Neuronal stem cell (in vitro differentiated cells): ENCODE measurements at places on chromosomes 7 and 10.

DNA sequence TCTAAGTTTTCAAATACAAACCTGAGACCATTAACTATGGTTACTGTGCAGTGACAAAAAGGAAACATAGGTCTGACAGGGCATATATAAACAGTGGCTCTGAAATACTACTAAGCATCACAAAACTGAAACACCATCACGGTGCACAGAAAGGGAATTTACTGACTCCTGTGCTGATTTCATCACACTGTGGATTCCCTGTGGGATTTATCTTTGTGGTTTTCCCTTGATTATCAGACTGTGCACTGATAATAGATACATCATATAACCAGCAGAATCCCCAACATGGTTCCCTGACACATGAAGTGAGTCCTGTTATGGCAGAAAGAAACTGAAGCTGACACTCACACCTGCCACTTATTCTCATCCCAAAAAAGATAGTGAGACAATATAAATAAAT is 676.3 kb upstream of the KCND2 start:
- H3K4me1 ChIP-seq: peaks cover 2% of the 10 kb centered on the region
- no peak for DNase-seq
- no peak overlapping the region for H3K27ac ChIP-seq
- no peaks in the 10 kb centered on the region for H3K27me3 ChIP-seq

- no peak overlapping the region for H3K27ac ChIP-seq
- H3K36me3 ChIP-seq: no peaks in the 10 kb centered on the region
- peaks cover 1% of the 10 kb centered on the region for H3K4me1 ChIP-seq
- H3K4me3 ChIP-seq: no peak overlapping the region
- peak; percentile 2 for DNase-seq
Measured at GRCh38 chr10:25604591-25604990, 329.4 kb upstream of the MYO3A start.

GRCh38 chr10:33211106-33211878 is 123.2 kb downstream of the NRP1 start:
- no peak for DNase-seq
- H3K4me1 ChIP-seq: no peaks in the 10 kb centered on the region
- H3K27ac ChIP-seq: no peak overlapping the region
- no peak overlapping the region for H3K4me3 ChIP-seq
- no peaks in the 10 kb centered on the region for H3K27me3 ChIP-seq

GRCh38 chr10:13115832-13116803 is 16.2 kb downstream of the OPTN start:
- no peaks in the 10 kb centered on the region for H3K36me3 ChIP-seq
- no peaks in the 10 kb centered on the region for H3K27me3 ChIP-seq
- H3K27ac ChIP-seq: no peak overlapping the region
- H3K4me3 ChIP-seq: no peak overlapping the region
- DNase-seq: no peak

DNA sequence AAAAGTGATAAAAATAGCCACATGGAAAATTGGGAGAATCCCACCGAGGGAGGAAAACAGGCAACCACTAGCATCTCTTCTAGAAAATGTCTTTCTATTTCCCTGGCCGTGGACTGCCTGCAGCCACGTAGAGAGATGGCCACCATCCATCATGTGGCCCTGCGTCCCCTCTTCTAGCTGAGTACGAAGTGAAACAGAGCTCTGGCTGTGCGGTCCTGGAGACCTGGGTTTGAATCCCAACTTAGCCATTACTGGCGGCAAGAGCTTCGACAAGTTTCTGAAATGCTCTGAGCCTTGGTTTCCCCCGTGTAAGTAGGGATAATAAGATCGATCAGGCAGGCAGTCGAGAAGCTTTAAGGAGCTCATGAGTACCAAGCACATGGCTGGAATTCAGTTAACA is 32.9 kb downstream of the ZCCHC24 start:
- no peaks in the 10 kb centered on the region for H3K27me3 ChIP-seq
- H3K4me1 ChIP-seq: no peaks in the 10 kb centered on the region
- no peak overlapping the region for H3K4me3 ChIP-seq
- no peaks in the 10 kb centered on the region for H3K36me3 ChIP-seq
- no peak for DNase-seq

- H3K27ac ChIP-seq: no peak overlapping the region
- H3K36me3 ChIP-seq: no peaks in the 10 kb centered on the region
Measured at GRCh38 chr7:144452064-144452463, 48.6 kb upstream of the NOBOX start.

DNA sequence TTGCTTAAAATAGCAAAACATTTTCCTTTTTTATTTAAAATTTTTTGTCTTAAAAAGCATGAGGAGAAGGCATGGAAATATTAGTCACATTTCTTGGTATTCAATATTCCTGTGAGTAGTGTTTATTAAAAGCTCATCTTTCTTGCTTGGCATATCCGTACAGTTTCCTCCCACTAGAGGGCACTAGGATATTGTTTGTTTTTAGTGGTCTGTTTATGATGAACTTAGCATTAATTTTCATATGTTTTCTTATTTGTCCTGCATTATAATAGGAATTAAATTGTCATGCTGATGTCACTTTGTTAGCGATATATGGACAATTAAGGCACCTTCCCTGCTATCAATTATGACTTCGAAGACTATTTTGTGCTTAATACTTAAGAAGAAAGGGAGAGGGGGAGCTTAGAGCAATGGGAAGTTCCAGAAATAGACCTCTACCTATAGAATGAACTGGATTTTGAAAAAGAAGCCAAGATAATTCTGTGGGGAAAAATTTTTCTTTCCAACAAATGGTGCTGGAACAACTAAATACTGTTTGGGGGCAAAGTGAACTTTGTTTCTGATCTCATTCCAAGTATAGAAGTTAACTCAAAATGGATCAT is 91.0 kb upstream of the STRIP2 start:
- no peaks in the 10 kb centered on the region for H3K27me3 ChIP-seq
- no peak overlapping the region for H3K4me3 ChIP-seq
- H3K4me1 ChIP-seq: no peaks in the 10 kb centered on the region
- DNase-seq: no peak

- H3K27me3 ChIP-seq: no peaks in the 10 kb centered on the region
- H3K27ac ChIP-seq: no peak overlapping the region
- no peaks in the 10 kb centered on the region for H3K36me3 ChIP-seq
- H3K4me3 ChIP-seq: no peak overlapping the region
- DNase-seq: no peak
Measured at GRCh38 chr7:12490107-12490688, 80.3 kb upstream of the SCIN start.

GRCh38 chr7:90775383-90775965 is 179.4 kb downstream of the CDK14 start:
- DNase-seq: no peak
- H3K27ac ChIP-seq: no peak overlapping the region
- H3K27me3 ChIP-seq: no peaks in the 10 kb centered on the region
- H3K4me3 ChIP-seq: no peak overlapping the region
- peaks cover 7% of the 10 kb centered on the region for H3K36me3 ChIP-seq

DNA sequence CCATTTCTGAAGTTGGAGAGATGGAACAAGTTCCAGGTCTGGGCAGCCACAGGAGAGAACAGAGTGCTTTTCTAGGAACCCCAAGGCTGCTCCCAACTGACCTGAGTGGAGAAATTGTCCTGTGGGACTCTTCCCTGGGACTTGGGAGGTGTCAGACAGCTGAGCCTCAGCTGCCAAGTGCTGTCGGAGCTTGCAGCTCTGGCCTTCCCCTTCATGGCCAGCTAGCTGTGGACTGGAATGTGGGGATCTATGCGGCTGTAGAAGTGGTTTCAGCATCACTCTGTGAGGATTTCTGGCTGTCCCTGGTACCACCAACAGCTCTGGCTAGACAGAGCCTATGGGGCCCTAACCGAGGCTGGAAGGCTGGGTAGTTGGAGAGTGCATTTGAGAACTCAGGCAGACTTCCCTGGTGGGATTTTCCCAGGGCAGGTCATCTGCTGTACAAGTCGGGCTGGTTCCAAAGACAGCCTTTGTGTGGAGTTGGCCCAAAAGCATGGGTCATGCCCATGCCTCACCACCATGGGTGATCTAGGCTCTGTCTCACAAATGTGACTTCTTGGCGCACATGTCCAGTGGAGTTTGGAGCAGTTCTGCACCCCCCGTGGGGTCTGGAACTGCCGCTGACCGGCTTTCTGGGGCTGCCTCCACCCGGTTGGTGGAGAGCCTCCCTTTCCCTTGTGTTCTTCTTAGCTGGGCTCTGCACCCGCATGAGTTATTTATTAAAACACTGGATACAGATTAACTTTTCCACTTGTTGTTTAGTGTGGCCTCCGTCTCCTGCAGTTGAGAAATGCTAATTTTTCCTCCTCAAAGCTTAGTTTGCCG is 10.9 kb downstream of the SUFU start:
- peaks cover 61% of the 10 kb centered on the region for H3K36me3 ChIP-seq
- no peak for DNase-seq
- H3K4me1 ChIP-seq: peaks cover 3% of the 10 kb centered on the region
- H3K4me3 ChIP-seq: no peak overlapping the region
- no peaks in the 10 kb centered on the region for H3K27me3 ChIP-seq

- no peaks in the 10 kb centered on the region for H3K4me1 ChIP-seq
- H3K27ac ChIP-seq: no peak overlapping the region
- H3K36me3 ChIP-seq: no peaks in the 10 kb centered on the region
- no peak overlapping the region for H3K4me3 ChIP-seq
- no peaks in the 10 kb centered on the region for H3K27me3 ChIP-seq
Measured at GRCh38 chr10:36280890-36281499, 638.9 kb upstream of the FZD8 start.

DNA sequence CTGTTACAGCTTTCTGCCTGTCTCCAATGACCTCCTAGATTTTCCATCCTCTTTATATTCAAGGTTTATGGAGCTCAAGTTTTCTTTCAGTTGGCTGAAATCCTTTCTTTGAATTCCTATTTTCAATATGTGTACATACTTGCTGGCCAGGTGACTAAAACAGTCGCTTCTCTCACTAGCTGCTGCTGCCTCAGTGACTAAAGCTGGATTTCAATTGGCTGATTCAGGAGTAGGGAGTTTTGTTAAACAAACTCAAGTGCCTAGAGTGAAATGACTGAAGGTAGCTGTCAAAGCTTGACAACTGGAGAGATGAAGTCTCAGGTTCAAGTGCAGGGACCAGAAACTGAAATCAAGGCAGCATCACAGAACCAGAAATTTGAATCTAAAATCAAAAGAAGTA is 6.7 kb upstream of the POLR1F start:
- H3K36me3 ChIP-seq: no peaks in the 10 kb centered on the region
- no peak overlapping the region for H3K4me3 ChIP-seq
- no peak overlapping the region for H3K27ac ChIP-seq

GRCh38 chr7:17109020-17109419 is 189.4 kb upstream of the AHR start:
- H3K27me3 ChIP-seq: no peaks in the 10 kb centered on the region
- DNase-seq: no peak
- no peak overlapping the region for H3K27ac ChIP-seq
- no peaks in the 10 kb centered on the region for H3K36me3 ChIP-seq

- H3K4me1 ChIP-seq: no peaks in the 10 kb centered on the region
- no peaks in the 10 kb centered on the region for H3K27me3 ChIP-seq
- no peak overlapping the region for H3K4me3 ChIP-seq
- DNase-seq: no peak
- H3K27ac ChIP-seq: no peak overlapping the region
Measured at GRCh38 chr10:84565881-84566582, 237.6 kb downstream of the CCSER2 start.

DNA sequence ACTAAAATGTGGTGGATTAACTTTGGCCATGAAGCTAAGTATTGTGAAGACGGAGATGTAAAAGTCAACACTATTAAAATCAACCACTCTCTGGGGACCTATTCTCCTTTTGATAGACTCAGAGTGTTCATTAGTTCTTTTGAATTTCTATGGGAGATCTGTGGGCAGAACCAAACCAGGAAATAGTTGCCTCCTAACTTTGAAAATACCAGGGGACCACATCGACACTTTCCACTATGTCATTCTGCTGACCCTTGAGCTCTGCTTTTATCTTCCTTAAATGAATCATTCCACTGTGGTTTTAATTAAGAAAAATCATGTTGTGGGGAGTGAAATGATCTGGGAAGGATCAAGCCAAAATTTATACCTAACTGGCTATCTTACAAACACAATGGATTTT is 960.5 kb downstream of the GATA3 start:
- no peak overlapping the region for H3K27ac ChIP-seq
- DNase-seq: no peak

GRCh38 chr7:122416336-122416735 is 111.8 kb upstream of the FEZF1 start:
- no peak overlapping the region for H3K4me3 ChIP-seq
- H3K36me3 ChIP-seq: no peaks in the 10 kb centered on the region
- DNase-seq: no peak
- no peaks in the 10 kb centered on the region for H3K27me3 ChIP-seq

DNA sequence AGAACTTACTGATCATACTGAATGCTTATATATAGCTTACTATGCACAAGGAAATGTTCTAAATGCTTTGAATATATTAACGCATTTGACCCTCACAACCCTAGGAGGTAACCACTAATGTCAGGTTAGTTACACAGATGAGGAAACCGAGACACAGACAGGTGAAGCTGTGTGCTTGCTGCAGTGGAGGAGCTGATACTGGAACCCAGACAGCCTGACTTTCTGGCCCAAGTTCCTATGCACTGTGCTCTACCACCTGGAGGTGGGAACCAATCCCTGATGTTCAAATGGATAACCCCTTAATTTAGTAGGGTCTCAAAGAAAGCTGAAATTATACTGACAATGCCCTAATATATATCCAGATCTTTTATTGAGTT is 119.6 kb downstream of the SORBS1 start:
- DNase-seq: no peak
- H3K4me1 ChIP-seq: no peaks in the 10 kb centered on the region
- H3K36me3 ChIP-seq: peaks cover 1% of the 10 kb centered on the region

DNA sequence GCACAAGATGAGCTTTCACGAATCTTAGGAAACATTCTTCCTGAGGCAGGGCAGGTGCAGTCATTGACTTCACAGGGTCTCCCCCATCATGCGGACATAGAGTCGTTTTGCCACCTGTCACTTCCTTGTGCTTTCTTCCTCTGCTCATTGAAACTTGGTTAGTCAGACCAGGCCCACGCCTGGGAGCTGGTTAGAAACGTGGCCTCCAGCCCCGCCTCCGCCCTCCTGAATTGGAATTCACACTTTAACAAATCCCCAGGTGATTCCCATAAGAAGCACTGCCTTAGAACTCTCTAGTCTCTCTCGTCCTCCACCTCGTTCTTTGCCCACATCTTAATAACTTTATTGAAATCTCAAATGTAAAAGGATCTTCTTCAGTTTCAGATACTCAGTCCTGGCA is 265.5 kb upstream of the FZD8 start:
- H3K4me3 ChIP-seq: no peak overlapping the region
- H3K27me3 ChIP-seq: no peaks in the 10 kb centered on the region
- no peak overlapping the region for H3K27ac ChIP-seq
- H3K4me1 ChIP-seq: peaks cover 2% of the 10 kb centered on the region
- no peaks in the 10 kb centered on the region for H3K36me3 ChIP-seq
- no peak for DNase-seq
